NCI-H2171 (cell line): ENCODE measurements at places on chromosomes 4 and X.

- DNase-seq, result no peak
Observed at GRCh38 chr4:151246742-151247141, 30.2 kb upstream of the PRSS48 start.

- DNase-seq, result no peak
Observed at GRCh38 chrX:39458779-39459178, 639.0 kb downstream of the BCOR start.

- no peak for DNase-seq
Observed at GRCh38 chrX:30483996-30484395, 93.6 kb downstream of the TASL start.

GRCh38 chrX:70494441-70494840, 49.8 kb downstream of the DLG3 start:
- no peak for DNase-seq

DNA sequence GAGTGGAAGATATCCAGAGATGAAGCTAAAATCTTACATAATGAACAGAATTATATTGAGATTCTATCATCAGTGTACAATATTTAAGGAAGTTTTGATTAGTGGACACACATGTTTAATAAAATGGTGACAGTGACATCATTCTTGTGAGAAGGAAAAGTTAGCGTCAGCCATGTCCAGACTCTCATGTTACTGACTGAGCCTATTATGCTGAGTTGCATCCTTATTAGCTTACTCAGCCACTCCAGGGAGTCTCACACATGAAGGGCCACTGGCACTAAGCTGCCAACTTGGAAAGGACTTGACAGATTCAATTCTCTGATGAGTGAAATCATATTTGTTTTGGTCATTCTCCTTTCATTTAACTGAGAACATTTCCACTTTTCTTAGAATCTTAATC, 170.6 kb downstream of the BANK1 start:
- DNase-seq, result no peak

DNA sequence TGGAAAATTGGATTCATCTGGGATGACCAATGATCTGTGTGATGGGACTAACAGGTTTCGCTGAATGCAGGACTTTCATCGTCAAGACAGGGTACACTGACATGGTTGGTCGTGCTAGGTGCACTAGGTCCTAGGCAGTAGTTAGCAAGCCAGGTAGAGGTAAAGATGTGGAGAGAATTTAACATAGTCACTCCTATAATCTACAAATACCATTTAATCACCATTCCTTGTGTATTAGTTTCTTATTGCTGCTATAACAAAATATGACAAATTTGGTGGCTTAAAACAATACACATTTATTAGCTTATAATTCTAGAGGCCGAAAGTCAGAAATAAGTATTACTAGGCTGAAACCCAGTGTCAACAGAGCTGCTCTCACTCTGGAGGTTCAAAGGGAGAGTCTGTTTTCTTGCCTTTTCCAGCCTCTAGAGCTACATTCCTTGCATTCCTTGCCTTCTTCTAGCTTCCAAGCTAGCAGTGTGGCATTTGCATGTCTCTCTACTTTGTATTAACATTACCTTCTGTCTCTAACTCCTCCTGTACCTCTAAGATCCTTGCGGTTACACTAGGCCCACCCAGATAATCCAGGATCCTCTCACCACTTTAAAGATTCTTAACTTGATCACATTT, 98.7 kb upstream of the GRIA3 start:
- no peak for DNase-seq

DNA sequence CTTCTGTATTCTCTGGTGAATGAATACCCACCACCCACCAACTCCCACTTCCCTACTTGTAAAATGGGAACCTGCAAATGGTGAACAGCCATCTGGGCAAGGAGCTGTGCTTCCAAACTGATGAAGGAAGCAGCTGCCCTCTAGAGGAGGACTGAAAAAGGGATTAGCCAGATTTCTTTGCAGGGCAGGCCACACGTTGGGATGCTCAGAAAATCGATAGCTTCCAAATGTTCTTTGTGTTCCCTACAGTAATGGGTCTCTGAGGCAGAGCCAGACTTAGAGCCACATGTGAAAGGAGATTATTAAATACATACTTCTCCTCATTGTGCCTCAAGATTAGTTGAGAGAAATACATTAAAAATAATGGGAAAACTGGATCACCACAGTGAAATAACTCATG, 39.3 kb upstream of the LPAR4 start:
- no peak for DNase-seq

DNA sequence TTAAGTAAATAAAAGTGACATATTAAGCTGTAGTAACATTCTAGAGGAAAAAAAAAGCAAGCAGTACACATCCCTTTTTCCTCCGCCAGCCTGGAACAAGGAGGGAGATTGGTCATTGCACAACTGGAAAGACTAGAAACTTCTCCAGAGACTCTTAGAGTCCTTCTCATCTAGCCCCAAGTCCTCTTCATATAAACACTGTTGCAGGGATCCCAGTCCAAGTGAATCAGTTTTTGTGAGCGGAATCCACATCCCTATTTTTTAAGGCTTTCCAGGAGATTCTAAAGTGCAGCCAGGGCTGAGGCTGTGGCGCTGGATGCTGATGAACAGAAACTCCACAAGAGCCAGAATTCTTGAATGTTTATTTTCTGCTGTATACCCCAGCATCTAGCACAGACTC, 23.8 kb downstream of the REELD1 start:
- DNase-seq, result no peak

GRCh38 chrX:113833096-113834055, 750.5 kb upstream of the HTR2C start:
- DNase-seq, result no peak

GRCh38 chrX:154308108-154308946, 12.7 kb downstream of the TKTL1 start:
- DNase-seq, result no peak

- DNase-seq, result no peak
Observed at GRCh38 chrX:74911494-74911893, 13.8 kb downstream of the NEXMIF start.

GRCh38 chrX:53284684-53285447, 3.5 kb upstream of the IQSEC2 start:
- no peak for DNase-seq

DNA sequence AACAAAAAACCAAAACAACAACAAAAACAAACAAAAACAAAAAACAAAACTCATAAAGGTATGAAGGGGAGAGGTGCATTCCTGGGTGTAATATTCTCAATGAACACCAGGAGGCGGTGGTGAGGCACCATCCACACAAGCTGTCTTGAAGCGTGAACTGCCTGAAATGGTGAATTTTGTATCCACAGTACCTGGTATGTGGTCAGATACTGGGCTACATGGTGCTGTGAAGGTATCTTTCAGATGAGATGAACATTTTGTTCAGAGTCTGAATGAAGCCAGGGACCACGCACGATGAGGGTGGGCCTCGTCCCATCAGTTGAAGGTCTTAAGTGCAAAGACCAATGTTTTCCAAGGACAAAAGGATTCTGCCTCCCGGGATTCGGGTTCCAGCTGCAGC, 58.5 kb downstream of the ASMT start:
- no peak for DNase-seq

GRCh38 chr4:182808673-182809416, 108.3 kb downstream of the DCTD start:
- no peak for DNase-seq

- DNase-seq, result no peak
Observed at GRCh38 chr4:120730777-120731320, 191.7 kb downstream of the PRDM5 start.

DNA sequence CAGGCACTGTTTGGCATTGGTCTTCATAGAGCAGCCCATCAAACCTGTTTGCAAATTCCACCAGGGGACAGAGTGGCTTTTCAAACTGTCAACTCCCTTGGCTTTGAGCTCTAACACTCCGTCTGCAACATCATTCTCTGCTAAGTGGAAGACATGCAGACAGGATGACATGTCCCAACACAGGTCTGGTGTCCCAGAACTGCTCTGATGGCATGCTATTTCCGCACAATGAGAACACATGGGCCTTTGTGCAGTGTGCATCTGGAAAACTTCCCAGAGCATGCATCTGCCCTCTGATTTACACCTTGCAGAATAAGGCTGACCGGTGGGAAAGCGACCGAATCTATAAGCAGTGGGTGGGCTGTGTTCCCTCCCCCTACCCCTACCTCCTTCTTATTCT, 212.8 kb upstream of the GYPA start:
- DNase-seq, result no peak

- DNase-seq, result no peak
Observed at GRCh38 chr4:174281182-174281737, 2.2 kb downstream of the FBXO8 start.

GRCh38 chr4:80811406-80811805, 219.1 kb upstream of the BMP3 start:
- no peak for DNase-seq

- no peak for DNase-seq
Observed at GRCh38 chr4:132297346-132297745, 851.7 kb upstream of the PCDH10 start.

DNA sequence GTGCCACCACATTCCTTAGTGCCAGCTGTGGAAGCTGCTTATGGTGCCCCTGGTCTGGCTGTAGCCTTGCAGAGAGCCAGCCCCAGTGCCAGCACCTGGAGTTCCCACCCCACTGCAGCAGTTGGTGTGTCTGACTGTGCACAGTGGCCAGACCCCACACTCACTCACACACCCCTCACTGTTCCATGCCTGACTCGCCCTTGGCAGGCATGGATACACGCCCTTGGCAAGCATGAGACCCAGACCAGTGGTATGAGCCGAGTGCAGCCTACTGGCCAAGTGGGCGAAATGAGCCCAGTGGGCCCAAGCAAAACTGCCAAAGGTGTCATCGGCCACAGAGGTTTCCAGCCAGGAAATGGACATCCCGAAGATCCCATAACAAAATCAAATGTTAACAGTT, 27.4 kb downstream of the NAA11 start:
- DNase-seq, result no peak

GRCh38 chrX:119237562-119237942, 1.5 kb downstream of the PGRMC1 start:
- no peak for DNase-seq

DNA sequence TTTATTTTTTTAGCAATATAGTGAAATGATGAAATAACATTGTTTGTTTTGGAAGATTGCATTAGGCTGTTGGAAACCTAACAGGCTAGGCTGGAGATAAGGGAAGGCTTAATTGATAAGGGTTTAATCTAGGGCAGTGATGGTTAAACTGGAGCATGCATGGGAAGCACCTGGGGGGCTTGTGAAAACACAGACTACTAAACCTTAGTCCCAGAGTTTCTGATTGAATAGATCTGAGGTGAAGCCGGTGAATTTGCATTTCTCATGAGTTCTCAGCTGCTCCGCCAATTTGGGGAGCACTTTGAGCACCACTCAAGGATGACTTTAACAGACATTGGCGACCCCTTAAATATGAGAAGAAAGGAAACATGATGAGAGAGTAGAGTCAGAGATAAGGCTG, 11.5 kb downstream of the STK26 start:
- no peak for DNase-seq

DNA sequence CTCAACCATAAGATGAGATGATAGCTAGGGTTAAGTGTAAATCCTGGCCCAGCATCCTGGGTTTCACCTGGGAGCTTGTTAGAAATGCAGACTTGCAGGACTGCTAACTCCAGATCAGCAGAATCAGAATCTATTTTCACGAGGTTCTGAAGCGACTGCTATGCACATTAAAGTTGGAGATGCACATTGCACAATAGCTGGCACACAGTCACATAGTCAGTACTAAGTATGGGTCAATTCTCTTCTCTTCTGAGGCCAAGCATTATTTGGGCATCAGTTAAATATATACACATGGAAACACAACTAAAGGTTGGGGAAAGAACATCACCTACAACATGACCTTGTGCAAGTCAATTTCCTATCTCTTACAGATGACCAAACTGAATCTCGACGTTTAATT, 155.1 kb upstream of the FGF13 start:
- no peak for DNase-seq

DNA sequence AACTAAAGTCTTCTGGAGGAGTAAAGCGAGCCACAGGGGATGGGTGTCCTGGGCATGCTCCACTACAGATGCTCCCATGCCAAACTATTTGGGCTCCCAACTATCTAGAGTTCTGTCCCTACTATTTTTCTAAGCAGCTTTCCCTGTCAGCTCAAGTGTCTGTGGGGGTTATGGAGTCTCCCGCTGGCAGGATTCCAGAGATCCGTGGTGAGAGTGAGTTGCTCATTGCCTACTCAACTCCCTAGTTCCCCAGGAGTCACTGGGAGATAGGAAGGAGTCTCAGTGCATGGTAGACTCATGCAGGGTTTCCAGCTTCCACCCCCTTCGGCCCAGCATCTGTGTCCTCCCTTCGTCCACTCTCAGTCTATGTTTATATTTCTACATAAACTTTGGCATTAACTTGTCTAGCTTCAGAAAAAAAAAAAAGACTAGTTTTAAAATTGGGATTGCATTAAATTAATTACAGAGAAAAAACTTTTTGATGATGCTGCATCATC, 55.1 kb upstream of the INPP4B start:
- DNase-seq, result no peak

GRCh38 chrX:137424679-137425078, 141.2 kb upstream of the ZIC3 start:
- DNase-seq, result no peak

GRCh38 chrX:153637121-153638040, 9.6 kb upstream of the DUSP9 start:
- no peak for DNase-seq

GRCh38 chr4:66840178-66840577, 705.1 kb downstream of the CENPC start:
- no peak for DNase-seq

DNA sequence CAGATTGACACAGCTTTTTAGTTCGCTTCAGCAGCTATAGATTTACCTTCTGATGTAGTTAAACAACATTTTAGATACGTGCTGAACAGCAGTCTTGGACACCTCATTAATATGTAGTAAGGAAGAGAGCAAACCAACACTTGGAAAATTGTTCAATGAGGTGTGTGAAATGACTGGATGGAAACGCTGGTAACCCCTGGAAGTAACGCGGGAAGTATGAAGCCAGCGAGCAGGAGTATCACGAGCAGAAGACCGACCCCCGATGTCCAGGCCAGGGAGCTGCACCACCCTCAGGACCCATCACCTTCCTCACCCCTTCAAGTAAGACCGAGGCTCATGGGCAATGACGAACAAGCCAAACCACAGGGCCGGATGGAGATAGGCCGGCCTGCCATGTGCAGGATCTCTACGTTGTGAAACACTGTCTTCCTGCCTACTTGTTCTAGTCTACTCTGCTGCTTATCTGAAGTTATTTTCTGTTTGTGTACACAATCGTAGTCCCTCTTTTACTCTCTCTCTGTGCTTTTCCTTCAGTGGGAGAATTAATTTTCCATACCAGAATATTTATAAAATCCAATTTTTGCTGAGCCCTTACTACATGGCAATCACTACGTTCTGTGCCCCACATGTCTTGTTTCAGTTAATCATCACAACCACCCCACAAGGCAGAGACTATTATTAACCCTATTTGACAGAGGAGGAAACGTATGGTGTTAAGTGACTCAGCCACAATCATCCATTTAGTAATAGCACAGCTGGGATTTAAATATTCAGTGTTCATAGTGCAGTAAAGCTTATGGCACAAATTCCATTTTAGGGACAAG, 221.7 kb downstream of the APBB2 start:
- DNase-seq, result no peak

- DNase-seq, result no peak
Observed at GRCh38 chr4:121726642-121727268, 30.0 kb upstream of the ANXA5 start.
